ENCODE measurements at places on chromosomes 13 and 19.

- DNase-seq = no peak
Observed at GRCh38 chr13:73169971-73170370, 111.2 kb downstream of the KLF5 start.

GRCh38 chr13:39760521-39760920 is 105.1 kb downstream of the COG6 start:
- DNase-seq = no peak

DNA sequence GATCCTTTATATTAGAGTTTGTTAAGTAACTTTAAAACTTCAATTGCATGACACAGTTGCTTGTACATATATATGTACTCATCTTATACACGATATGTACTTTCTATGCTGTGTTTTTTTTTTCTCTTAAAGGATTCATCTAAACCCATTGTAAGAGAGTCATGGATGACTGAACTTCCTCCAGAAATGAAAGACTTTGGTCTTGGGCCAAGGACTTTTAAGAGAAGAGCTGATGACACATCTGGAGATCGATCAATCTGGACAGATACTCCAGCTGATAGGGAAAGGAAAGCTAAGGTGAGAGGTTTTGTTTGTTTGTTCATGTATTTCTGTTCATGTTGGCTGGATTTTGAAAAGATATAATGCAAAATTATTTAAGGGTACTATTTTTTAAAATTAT is 26.0 kb downstream of the GPALPP1 start:
- no peak for DNase-seq

DNA sequence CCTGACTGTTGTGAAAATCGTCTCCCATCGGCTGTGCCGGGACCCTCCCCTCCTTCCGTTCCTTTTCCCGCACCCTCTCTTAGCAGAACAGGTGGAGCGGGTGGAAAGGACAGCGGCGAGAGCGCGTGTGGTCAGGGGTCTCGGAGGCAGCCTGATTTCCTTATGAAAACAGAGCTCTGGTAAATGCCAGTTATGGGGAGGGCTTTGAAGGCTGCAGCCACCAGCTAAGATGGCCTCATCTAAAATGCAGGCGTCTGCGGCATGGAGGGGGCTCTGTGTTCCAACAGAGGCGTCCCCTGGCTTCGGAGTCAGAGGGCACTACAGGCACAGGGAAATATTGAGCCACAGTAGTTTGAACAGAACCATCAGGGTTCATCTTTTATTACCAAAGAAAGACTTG is 93.8 kb upstream of the SOX1 start:
- no peak for DNase-seq

GRCh38 chr13:25927932-25928331 is 123.9 kb downstream of the SHISA2 start:
- no peak for DNase-seq

DNA sequence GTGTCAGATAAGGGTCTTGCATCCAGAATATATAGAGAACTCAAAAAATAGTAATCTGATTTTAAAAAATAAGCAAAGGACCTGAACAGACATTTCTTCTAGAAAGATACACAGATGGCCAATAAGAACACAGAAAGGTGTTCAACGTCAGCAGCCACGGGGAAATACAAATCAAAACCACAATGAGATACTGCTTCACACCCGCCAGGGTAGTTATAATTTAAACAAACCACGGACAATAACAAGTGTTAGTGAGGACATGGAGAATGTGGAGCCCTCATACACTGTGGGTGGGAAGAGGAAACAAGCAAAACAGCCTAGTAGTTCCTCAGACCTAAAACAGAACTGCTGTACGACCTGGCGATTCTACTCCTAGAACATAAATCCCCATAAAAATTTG is 26.7 kb upstream of the NAPA start:
- DNase-seq = no peak

DNA sequence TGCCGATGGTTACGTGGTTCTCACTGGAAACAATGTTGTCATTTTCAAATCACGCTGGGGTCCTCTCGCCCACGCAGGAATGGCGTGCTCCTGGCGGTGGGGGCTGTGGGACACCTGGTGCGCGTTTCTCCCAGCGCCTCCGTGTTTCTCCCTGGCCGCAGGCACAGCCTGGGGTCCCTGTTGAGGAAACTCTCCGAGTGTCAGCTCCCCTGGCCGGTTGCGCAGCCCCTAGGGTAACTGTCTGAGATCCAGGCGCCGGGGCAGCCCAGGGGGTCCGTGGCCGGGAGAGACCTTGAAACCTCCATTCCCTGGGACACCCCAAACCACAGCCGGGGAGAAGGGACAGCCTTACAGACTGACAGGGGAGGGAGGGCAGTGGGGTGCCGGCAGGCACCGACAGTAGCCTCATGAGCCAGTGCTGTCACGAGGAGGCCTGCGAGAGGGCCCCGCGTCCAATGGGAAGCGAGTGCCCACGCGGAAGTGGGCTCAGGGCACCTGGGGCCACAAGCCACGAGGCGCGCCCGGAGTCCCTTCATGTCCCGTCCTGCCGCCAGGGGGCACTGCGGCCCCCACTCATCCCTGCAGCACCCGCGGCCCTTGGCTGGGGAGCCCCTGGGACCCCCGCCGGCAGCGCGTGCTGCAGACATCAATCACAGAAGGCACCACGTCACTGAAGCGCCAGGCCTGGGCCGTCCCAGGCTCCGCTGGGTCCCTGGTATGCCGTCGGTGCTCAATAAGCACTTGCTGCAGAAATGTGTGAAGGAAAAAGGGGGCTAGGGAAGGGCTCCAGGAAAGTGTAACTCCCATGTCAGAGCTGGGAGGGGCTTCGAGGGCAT is 9.5 kb downstream of the ADAMTSL5 start:
- DNase-seq = peak; percentile 33

DNA sequence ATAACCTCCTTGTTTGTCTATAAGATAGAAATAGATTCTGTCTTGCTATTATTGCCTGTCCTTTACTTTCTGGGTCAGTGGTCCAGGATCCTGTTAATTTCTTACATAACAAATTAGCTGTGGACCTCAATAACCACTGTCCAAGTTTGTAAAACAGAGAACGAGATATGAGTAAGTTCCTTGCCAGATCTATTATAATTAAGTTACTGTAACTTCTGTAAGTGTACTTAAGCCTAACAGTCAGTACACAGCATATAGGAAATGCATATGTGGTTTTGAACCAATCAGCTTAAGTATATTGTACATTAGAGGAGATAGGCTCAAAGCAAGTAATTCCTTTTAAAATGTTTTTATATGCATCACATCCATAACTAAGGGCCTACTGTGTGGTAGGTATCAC is 34.9 kb downstream of the HTR2A start:
- DNase-seq = no peak

GRCh38 chr19:1181606-1182005 is 7.5 kb upstream of the SBNO2 start:
- no peak for DNase-seq

- no peak for DNase-seq
Observed at GRCh38 chr19:2774953-2775555, 8.0 kb downstream of the SGTA start.

DNA sequence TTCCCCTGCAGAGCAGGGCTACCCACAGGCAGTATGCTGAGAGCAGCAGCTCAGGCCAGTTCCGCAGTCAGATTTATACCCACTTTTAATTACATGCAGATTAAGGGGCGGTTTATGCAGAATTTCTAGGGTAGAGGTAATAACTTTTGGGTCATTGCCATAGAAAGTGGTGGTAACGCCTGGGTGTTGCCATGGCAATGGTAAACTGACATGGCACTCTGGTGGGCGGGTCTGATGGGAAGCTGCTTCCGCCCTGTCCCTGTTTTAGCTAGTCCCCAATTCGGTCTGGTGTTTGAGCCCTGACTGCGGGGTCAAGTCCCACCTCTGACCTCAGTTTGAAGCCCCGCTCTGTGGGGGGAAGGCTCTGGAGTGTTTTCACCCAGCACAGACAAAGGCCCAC is 141.1 kb upstream of the VSTM2B start:
- no peak for DNase-seq

- DNase-seq = no peak
Observed at GRCh38 chr19:28578786-28579505, 634.0 kb downstream of the UQCRFS1 start.

DNA sequence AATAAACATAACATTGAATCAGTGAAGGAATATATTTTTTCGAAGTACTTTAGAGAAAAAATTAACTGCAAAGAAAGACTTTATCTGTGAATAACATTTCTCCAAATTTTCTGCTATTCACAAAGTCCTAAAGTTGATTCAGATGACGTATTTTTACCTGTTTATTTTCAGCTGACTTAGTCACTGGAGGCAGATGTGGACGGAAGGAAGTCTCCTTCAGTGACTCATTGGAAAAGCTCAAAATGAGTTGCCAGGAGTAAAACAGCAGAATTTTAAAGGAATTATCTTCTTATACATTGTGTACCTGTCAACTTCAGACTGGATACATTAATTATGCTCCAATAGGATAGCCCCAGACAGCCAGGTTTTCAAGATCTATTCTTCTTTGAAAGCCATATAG is 679.3 kb upstream of the GPC6 start:
- DNase-seq = no peak

GRCh38 chr19:39097299-39097698 is 13.1 kb downstream of the ACP7 start:
- no peak for DNase-seq

All from stimulated activated CD8-positive, alpha-beta memory T cell treated with anti-CD3 and anti-CD28 coated beads, Interleukin-2, amount 100 ng/mL, for 1 hour (primary cell).